Activated CD4-positive, alpha-beta T cell treated with anti-CD3 and anti-CD28 coated beads, Interleukin-10, Interleukin-2, amounts not matched to agents 100 ng/mL and 50 ng/mL, durations not matched to agents 16 hours and 8 hours (primary cell): ENCODE measurements at places on chromosomes 2 and 18.

DNA sequence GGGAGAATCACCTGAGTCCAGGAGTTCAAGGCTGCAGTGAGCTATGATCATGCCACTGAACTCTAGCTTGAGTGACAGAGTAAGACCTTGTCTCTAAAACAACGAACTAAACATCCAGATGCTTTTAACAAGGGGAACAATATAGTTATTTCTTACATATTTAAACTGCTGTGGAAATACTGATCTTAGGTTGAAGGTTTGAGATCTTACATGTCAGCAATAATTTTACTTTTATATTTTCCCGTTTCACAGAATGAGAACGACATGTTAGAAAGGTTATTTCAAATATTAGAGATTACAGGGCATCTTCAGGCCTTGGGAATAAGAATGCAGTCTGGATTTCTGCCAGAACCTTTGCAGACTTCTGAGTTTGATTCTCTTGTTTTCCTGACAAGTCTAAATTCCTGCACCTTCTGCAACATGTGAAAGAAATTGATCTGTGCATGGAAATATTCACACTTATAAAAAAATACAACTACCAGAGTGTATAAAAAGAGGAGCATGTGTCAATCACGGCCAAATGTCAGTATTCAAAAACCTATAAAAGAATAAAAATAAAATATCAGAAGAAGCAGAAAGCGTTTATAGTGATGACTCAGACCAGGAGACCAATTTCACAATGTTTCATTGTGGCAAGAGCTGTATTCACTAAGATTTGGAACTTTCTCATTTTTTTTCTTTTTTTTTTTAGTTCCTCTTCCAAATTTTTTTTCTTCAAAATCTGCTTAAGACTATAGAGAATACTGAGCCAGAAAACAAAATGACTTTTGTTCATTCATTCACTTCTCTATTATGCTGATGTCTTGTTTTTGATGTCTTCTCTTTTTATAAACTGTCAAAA is 29.6 kb downstream of the COLEC12 start:
- DNase-seq = no peak

- DNase-seq = no peak
Observed at GRCh38 chr18:24954341-24954740, 397.6 kb downstream of the ZNF521 start.

GRCh38 chr2:104606056-104606455 is 247.9 kb upstream of the POU3F3 start:
- no peak for DNase-seq

DNA sequence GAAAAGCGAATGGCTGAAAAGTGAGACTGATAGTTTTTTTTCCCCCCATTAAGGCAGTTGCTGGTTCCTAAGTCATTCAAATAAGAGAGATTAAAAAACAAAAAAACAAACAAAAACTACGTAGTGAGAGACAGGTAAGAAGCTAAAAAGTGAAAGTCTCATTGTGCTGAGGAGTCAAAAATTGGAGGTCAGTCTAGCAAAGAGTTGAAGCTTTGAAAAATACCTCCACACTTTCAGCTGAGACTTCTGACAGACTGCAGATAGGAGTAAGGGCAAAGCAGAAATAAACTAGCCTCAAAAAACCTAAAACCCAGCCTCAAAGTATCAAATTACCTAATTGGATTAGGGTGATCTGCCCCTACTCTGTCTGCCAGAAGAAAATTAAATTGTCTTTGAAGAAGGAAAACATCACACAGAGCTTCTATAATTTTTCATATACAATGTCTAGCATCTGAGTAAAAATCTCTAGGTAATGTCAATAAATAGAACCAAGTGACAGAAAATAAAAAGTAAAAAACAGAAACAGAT is 10.9 kb upstream of the EIF2AK3 start:
- no peak for DNase-seq

DNA sequence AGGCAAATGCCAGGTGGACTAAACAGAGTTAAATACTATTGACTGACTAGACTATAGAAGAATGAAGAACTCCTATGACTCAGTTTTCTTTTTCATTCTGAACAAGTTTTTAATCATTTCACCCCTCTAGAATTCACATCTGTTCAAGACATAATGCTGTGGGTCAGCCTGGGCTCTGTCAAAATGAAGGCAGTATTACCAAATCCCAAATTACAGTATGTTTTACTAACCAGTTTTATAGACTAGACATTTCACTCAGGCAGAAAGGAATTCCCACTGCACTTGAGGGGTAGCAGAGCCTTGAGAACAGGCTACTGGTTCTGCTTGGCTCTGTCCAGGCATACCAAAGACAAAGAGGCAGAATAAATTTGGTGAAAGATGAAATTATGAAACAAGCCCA is 511.7 kb downstream of the EPHA4 start:
- no peak for DNase-seq

- DNase-seq = no peak
Observed at GRCh38 chr18:36811430-36811829, 17.4 kb downstream of the TPGS2 start.

- no peak for DNase-seq
Observed at GRCh38 chr18:59721931-59722330, 24.7 kb upstream of the CCBE1 start.
